Cerebellar nuclear complex (tissue), 1 donor: ENCODE measurements at places on chromosomes 1 and 21.

DNA sequence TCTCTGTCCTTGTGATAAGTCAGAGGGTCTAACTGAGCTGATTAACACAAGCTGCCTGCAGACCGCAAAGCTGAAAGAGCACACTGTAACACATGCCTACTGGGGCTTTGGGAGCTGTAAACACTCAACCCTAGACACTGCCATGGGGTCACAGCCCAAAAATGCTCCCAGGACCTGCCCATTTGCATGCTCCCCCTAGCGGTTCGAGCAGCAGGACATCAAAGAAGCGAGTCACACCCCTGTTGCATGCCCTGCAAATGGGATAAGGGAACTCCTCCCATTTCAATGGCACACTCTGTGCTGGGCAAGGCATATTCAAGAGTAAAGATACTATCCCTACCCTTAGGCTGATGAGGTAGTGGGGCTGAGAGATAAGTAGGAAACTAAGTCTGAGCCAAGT, 22.8 kb downstream of the LCE3E start:
- DNase-seq, result no peak

GRCh38 chr1:32068957-32069588, 3.7 kb upstream of the TMEM39B start:
- no peak for DNase-seq

DNA sequence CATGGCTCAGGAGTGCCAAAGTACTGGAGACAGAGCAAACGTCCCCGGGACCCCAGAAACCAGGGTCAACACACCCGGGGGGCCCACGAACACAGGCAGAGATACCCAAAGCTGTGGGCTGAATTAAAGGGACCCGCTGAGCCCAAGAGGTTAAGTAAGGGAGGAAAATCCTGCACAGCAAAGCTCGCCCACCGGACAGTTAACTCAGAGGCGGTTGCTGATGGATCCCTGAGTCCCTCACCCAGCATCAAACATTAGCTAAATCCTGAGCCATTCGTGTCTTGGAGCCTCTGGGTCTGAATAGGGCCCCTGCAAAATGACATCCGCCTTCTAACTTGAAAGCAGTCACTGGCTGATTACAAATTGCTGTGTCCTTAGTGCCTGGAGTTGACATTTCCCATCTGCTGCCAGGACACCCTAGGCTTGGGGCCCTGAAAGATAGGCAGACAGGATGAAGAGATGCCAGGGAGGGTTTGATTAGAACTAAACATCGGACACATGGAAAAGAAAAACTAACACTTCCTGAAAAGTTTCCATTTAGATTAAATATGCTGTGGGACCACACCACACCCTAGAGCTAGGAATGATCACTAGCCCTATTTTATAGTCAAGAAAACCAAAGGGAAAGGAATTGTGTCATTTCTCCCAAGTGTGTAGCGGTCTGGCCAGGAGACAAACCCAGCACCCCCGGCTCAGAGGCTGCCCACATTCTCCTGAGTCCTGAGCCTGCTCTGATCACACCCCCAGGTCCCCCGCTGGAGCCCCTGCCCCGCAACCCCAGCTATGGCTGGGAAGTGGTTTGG, 239.3 kb downstream of the NPHP4 start:
- no peak for DNase-seq

GRCh38 chr1:3192361-3192760, 123.4 kb downstream of the PRDM16 start:
- no peak for DNase-seq

GRCh38 chr1:206954459-206955342, 8.4 kb upstream of the PIGR start:
- DNase-seq, result no peak

- DNase-seq, result no peak
These were observed 56.1 kb upstream of the TLR5 start for GRCh38 chr1:223199094-223199647.

DNA sequence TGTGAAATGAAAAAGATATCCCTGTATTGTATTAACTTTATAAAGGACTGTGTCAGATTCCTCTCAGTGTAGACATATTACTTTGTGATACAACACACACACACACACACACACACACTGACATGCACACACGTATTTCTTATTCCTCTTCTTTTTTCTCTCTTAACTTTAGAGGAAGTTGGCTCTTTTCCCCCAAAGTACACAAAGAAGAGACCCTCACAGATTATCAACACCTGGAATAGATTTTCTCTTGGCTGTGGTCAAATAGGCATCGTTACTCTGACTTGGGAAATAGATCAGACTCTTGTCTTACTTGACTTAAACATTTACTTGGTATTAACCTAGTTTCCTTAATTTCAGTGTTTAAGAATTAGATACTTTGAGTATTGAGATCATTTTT, 792.8 kb downstream of the ADGRL2 start:
- DNase-seq, result no peak

DNA sequence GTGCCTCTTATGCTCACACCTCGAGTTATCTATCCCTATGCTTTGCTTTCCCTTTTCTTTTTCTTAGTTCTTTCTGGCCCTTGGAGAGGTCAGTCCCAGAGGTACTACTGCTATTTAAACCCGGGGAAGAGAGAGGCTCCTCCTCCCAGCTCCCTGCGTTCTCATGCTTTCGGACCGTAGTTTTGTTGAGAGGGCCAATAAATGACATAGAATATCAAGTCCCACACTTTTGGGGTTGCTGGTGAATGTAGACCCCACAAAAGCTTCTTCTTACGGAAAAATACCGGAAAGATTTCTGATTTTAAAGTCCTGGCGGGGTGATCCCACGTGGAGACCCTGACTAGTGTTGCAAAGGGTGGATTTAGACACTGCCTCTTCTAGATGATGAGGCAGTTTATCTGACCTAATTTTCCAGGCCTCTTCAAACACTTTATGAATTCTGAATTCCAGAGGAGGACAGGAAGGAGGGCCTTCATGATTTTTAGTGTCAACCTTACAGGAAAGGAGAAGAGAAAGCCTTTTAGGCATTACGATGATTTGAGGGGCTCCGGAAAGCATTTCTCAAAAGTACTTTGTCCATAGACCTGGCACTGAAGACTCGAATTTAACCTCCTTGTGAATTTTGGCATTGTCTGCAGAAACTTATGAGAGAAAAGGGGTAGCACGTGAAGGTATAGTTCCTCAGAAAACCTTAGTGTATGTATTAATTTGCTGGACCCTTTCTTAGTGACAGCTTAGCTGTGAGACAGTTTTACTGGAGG, 694 bp downstream of the TMEM167B start:
- DNase-seq, result no peak
